Naive B cell (primary cell): ENCODE measurements at places on chromosomes 7 and 10. TPM values are rescaled to one million over a fixed set of nuclear protein-coding genes. Genes with fewer than 3 reads are reported as not detected.

GRCh38 chr10:6386960-6387359 is 184.2 kb downstream of the PFKFB3 start:
- no peak overlapping the region for H3K4me3 ChIP-seq
- no peaks in the 10 kb centered on the region for H3K27me3 ChIP-seq

- H3K36me3 ChIP-seq: no peaks in the 10 kb centered on the region
- no peaks in the 10 kb centered on the region for H3K4me1 ChIP-seq
- no peaks in the 10 kb centered on the region for H3K27me3 ChIP-seq
- no peak overlapping the region for H3K4me3 ChIP-seq
- no peak overlapping the region for H3K27ac ChIP-seq
Observed at GRCh38 chr7:147510923-147511322, 1079.6 kb upstream of the C7orf33 start.

- no peaks in the 10 kb centered on the region for H3K36me3 ChIP-seq
- H3K4me3 ChIP-seq: no peak overlapping the region
- DNase-seq: no peak
- H3K27me3 ChIP-seq: peaks cover 22% of the 10 kb centered on the region
- H3K4me1 ChIP-seq: no peaks in the 10 kb centered on the region
Observed at GRCh38 chr7:41574377-41574776, 128.5 kb downstream of the INHBA start.

DNA sequence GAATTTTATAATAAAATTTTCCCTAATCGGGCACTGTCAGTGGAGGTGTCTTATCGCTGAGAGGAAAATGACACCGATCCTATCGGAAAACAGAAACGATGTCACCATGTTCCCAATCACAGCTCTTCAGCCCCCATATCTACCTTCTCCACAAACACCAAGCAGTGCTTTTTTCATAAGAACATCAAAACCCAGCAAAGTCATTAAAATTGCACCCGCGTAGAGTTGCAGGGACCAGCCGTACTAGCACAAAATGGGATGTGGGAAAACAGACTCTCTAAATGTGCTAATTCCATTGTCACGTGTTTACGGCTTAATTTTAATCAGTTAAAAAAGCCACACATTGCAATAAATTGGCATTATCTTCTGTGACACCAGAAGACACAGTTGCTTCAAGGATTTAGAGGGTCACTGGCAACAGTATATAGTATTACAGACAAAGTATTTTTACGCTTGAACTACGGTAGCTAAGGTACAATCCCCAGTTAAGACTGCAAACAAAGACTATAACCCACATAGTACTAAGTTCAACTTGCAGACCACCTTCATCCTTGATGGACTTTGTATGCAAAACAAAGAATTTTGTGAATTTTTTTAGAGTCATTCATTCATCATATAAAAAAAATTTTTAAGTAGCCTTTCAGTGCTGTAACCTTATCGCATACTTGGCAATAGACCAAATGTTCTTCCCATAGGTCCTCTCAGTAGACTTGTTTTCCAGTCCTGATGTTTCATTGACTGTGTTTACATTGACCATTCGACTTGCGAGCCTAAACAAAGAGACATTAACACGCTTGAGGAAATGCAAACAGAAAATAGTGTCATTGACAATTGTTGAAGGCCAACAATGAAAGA is 116.0 kb downstream of the VTI1A start:
- H3K27me3 ChIP-seq: no peaks in the 10 kb centered on the region
- H3K36me3 ChIP-seq: no peaks in the 10 kb centered on the region
- H3K4me3 ChIP-seq: no peak overlapping the region
- H3K27ac ChIP-seq: no peak overlapping the region
- DNase-seq: no peak

- H3K27ac ChIP-seq: no peak overlapping the region
- H3K4me3 ChIP-seq: no peak overlapping the region
- DNase-seq: no peak
- H3K4me1 ChIP-seq: no peaks in the 10 kb centered on the region
- no peaks in the 10 kb centered on the region for H3K36me3 ChIP-seq
Observed at GRCh38 chr10:118408181-118408580, 66.1 kb upstream of the FAM204A start.

DNA sequence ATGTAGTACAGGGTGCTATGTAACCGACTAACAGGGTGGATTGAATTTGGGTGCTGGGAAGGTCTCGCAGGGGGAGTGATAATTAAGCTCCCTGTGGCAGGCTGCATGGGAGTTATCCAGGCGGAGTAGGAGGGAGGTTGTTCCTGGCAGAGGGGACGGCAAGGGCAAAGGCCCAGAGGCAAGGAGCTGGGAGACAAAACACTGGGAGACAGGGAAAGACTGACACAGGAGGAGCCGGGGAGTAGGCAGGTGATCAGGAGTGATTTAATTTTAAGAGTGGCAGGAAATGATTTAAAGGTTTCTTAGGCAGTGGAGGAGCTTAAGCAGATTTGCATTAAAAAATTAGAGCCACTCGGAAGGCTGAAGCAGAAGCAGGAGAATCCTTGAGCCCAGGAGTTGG is 40.7 kb upstream of the LEP start:
- H3K4me1 ChIP-seq: peaks cover 22% of the 10 kb centered on the region
- no peak overlapping the region for H3K27ac ChIP-seq
- peaks cover 31% of the 10 kb centered on the region for H3K36me3 ChIP-seq
- peak overlapping the region; percentile 75 for H3K4me3 ChIP-seq
- DNase-seq: no peak

CRYGN gene
- polyA plus RNA-seq: not detected

HOXA2 gene
- polyA plus RNA-seq: not detected

- no peaks in the 10 kb centered on the region for H3K27me3 ChIP-seq
- peaks cover 22% of the 10 kb centered on the region for H3K36me3 ChIP-seq
- peak overlapping the region; percentile 26 for H3K27ac ChIP-seq
- H3K4me3 ChIP-seq: no peak overlapping the region
- H3K4me1 ChIP-seq: no peaks in the 10 kb centered on the region
Observed at GRCh38 chr7:102107474-102108104, 179.1 kb upstream of the SH2B2 start.

DNA sequence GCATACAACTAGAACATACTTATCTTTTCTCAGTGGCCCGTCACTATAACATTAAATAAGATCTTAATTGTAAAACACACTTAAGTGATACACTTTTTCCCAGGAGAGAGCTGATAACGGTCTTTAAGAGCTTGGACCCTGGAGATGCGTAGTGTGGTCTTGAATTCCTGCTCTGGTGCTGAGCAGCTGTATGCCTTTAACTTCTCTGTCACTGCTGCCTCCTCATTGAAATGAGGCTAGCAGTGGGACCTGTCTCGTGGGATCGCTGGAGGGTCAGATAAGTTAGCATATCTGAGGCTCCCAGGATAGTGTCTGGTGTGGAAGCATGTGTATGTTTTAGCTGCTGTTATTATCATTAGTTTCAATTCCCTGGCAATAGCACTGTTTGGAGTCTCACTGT is 194.9 kb downstream of the SDK1 start:
- H3K4me1 ChIP-seq: no peaks in the 10 kb centered on the region
- H3K27me3 ChIP-seq: peaks cover 20% of the 10 kb centered on the region
- DNase-seq: no peak
- H3K36me3 ChIP-seq: peaks cover 6% of the 10 kb centered on the region
- H3K4me3 ChIP-seq: no peak overlapping the region

DRGX gene
- not detected for polyA plus RNA-seq

DNA sequence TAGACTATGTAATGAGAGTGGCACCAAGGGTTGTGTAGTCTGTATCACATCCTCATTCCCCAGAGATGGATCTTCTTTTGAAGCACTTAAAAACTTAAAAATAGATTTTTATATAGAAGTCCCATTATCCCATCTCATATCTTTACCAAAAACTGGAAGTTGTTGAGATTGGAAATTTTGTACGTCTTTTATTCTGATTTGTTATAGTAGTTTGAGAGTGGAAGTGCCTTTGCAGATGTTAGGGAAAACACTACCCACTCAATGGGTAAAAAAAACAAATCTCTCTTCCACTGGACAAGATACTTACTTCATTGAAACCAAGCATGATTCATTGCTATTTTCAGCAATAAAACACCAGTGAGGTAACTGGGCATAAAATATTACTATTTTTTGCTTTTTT is 184.4 kb downstream of the MACC1 start:
- H3K27me3 ChIP-seq: no peaks in the 10 kb centered on the region
- no peaks in the 10 kb centered on the region for H3K36me3 ChIP-seq
- DNase-seq: no peak

- no peak for DNase-seq
- peaks cover 3% of the 10 kb centered on the region for H3K36me3 ChIP-seq
- no peak overlapping the region for H3K4me3 ChIP-seq
- H3K27me3 ChIP-seq: no peaks in the 10 kb centered on the region
Observed at GRCh38 chr7:148296994-148297644, 293.4 kb upstream of the C7orf33 start.

GRCh38 chr10:14665304-14665703 is 109.4 kb downstream of the FAM107B start:
- DNase-seq: no peak
- no peak overlapping the region for H3K4me3 ChIP-seq
- peak overlapping the region; percentile 75 for H3K27ac ChIP-seq
- H3K27me3 ChIP-seq: no peaks in the 10 kb centered on the region
- peaks cover 33% of the 10 kb centered on the region for H3K4me1 ChIP-seq

DNA sequence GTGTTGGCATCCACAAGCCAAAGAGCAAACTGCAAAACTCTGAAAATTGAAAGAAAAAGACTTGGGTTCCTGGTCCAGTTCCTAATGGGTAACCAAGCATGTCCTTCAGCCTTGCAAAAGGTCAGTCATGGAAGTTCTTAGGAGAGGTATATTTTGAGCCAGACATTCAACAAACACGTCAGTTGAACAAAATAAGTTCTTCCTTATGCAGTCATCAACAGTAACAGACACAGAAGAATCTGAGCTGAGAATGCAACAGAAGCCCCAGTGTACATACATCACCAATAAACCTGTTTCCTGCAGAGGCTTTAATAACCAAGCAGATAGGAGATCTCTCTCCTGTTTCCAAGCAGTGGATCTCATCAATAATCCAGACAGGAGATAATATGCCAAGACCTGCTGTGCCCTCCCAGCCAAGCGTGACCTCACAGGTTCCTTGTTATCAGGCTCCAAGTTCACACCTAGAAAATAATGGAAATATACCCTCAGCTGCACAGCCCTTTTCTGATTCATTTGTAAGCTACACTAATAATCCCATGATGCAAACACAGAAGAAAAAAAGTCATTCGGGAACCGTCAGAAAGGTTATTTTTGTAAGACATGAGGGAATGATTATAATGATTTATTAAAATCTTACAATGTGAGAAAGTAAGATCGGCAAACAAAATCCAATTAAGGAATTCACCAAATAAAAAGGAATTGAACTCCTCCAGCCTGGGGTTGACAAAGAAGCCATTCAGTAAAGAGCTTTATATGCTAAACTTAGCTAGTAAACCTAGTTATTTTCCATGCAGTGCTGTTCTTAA is 90.7 kb downstream of the DGKI start:
- no peak overlapping the region for H3K4me3 ChIP-seq
- no peak for DNase-seq
- H3K36me3 ChIP-seq: no peaks in the 10 kb centered on the region
- H3K4me1 ChIP-seq: no peaks in the 10 kb centered on the region
- peaks cover 5% of the 10 kb centered on the region for H3K27me3 ChIP-seq

DNA sequence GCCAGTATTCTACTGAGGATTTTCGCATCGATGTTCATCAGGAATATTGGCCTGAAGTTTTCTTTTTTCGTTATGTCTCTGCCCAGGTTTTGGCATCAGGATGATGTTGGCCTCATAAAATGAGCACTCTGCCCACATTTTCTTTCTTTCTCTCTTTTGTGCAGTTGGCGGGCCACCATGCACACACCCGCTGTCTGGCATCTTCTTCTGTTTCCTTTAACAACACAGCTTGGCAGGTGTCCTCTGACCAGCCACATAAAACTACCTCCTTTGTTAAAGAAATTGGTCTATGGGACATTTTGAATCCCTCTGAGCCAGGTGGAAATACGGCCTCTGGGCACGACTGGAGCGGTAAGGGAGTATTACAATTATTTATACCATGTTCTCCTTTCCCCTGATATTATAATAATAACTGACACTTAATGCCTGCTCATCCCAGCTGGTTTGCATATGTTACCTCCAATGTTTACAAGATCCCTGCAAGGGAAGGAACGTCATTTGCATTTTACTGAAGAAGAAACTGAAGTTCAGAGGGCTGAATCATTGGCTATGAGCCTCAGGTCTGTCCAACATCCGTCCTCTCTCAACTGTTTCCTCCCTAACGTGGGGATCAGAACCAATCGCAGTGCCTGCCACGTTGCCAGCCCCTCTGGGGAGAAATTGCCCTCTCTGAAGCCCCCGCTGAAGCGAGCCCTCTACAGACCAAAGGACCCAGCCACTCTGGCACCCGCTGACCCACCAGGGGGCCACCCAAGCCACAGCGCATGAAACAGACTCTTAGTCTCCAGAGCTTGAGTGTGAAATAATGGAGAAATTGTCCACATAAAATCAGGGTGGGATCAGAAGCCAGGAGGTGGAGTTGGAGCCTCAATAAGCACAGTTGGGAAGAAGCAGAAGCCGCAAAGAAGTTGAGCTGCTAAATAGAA is 125.0 kb upstream of the FOXK1 start:
- no peaks in the 10 kb centered on the region for H3K4me1 ChIP-seq
- no peak for DNase-seq
- no peaks in the 10 kb centered on the region for H3K36me3 ChIP-seq
- no peak overlapping the region for H3K4me3 ChIP-seq
- no peak overlapping the region for H3K27ac ChIP-seq
- H3K27me3 ChIP-seq: peaks cover 26% of the 10 kb centered on the region

DNA sequence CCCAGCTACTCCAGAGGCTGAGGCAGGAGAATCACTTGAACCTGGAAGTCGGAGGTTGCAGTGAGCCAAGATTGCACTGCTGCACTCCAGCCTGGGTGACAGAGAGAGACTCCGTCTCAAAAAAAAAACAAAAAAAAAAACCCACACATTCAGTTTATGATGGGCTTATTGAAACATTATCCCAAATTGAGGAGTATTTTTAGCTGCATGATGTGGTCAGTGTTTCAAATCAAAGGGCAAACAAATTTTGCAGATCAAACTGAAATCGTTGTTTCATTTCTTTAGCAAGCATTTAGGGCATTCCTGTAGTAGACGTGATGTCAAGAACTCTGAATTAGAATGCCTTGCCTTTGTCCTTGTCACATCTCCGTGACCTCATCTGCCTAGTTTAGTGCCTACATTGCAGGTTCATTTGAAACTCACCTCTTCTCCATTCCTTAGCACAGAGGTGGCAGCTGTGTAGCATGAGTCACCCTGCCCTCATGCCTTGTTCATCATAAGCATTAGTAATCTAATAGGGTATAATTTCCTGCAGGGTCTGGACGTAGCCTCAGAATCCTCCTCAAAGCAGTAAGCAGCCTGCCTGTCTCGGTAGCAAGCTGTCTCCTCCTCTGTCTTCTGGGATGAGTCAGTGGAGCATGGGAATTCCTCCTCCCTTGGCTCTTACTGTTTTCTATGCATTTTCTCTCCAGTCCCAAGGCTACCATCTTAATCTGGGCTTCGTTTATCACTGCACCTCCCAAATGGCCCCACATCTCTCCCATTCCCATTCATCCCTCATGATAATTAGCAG is 73.8 kb downstream of the CUL1 start:
- no peak for DNase-seq
- no peak overlapping the region for H3K4me3 ChIP-seq
- peaks cover 10% of the 10 kb centered on the region for H3K36me3 ChIP-seq
- H3K27me3 ChIP-seq: no peaks in the 10 kb centered on the region
- H3K27ac ChIP-seq: no peak overlapping the region

- peaks cover 3% of the 10 kb centered on the region for H3K27me3 ChIP-seq
- H3K4me1 ChIP-seq: no peaks in the 10 kb centered on the region
- H3K36me3 ChIP-seq: no peaks in the 10 kb centered on the region
Observed at GRCh38 chr7:20085086-20085485, 132.1 kb downstream of the MACC1 start.

GPR146 gene
- polyA plus RNA-seq: 2.6 TPM

SPAM1 gene
- not detected for polyA plus RNA-seq
